ENCODE measurements at places on chromosomes 11 and 22. TPM values are rescaled to one million over a fixed set of nuclear protein-coding genes. Genes with fewer than 3 reads are reported as not detected.

A4GALT gene
- 16.4 TPM for total RNA-seq

NLRP14 gene
- not detected for total RNA-seq

TMPRSS13 gene
- total RNA-seq, result 10.4 TPM

HTATIP2 gene
- 130 TPM for total RNA-seq

ELFN2 gene
- total RNA-seq, result not detected

OR5A1 gene
- total RNA-seq, result not detected

OR4X2 gene
- total RNA-seq, result not detected

GRIA4 gene
- total RNA-seq, result not detected

NXPE2 gene
- not detected for total RNA-seq

DNA sequence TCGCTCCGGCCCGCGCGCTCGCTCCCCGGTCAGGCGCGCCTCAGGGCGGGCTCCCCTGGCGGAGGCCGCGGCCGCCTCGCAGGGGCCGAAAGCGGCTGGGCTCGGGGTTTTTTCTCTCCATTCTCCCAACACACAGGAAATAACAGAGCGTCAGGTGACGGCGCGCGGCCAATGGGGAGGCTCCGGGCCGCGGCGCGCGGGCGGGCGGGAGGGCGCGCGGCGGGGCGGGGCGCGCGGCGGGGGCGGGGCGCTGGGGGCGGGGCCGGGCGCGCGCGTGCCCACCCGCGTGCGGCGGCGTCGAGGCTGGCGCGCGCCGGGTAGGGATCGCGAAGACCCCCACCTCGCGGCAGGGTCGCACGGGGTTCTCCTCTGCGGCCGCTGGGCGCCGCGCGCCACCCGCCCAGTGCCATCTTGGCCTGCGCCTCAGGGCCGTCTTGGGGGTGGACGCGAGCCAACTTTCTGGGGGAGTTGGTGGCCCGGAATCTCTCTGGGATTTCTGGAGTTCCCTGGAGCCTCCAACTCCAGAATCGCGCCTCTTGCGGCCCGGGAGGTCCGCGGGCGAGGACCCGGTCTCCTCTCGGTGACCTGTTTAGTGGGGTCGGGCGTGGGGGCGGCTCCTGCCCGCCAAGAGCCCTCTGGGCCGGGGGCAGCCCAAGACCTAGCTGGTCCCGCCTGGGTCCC, at the start of gene TCF20:
TCF20 (minus strand) TSS at position 144 of the 681 bp plus-strand sequence. CDS start 55,348 bp downstream, outside the sequence.
- no peaks in the 10 kb centered on the region for H3K36me3 ChIP-seq
- H3K27ac ChIP-seq, result peak within 1 kb of the TSS; percentile 83
- peak; percentile 76 for DNase-seq
- H3K4me3 ChIP-seq, result peak within 1 kb of the TSS; percentile 93
- no peaks in the 10 kb centered on the region for H3K27me3 ChIP-seq

GRCh38 chr11:47551086-47551485, 1.8 kb downstream of the CELF1 start:
- peak overlapping the region; percentile 93 for H3K27ac ChIP-seq
- DNase-seq, result no peak
- peaks cover 29% of the 10 kb centered on the region for H3K4me1 ChIP-seq

- no peak overlapping the region for H3K27ac ChIP-seq
- no peaks in the 10 kb centered on the region for H3K4me1 ChIP-seq
- no peak overlapping the region for H3K4me3 ChIP-seq
- DNase-seq, result no peak
Measured at GRCh38 chr11:102573851-102574250, 43.3 kb upstream of the MMP7 start.

DNA sequence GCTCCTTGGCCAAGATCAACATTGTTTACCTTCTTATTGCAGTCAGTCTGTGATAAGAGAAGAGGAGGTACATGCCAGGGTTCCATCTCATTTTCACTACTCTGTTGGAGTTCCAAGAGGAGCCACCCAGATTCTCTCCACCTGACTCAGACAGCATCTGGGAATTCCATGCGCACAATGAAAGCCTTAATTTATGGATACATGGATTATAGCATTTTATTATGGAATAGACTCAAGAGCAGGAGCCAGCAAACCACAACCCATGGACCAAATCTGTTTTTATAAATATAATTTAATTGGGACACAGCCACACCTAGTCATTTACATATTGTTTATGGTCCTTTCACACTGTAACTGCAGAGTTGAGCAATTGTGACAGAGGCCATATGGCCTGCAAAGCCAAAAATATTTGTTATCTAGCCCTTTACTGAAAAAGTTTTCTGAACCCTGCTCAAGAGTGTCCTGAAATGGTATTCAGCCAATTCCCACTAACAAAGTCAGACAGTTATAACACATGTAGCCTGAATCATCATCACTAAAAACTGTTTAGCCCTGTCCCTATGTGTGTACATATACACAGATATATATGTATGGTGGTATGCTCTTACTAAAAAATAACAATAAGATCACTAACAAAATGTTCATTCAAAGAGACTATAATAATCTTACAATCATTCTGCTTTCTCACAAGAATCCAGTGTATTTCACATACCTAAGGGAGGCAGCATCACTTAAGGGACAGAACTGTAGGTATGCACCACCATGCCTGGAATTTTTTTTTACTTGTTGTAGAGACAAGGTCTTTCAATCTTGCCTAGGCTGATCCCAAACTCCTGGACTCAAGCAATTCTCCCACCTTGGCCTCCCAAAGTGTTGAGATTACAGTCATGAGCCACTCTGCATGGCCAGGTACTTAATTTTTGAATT, 104.5 kb upstream of the TEAD1 start:
- H3K36me3 ChIP-seq, result no peaks in the 10 kb centered on the region
- no peak overlapping the region for H3K27ac ChIP-seq
- no peaks in the 10 kb centered on the region for H3K4me1 ChIP-seq
- no peak for DNase-seq

- H3K27ac ChIP-seq, result no peak overlapping the region
- H3K4me1 ChIP-seq, result no peaks in the 10 kb centered on the region
- no peak for DNase-seq
- H3K27me3 ChIP-seq, result no peaks in the 10 kb centered on the region
- H3K36me3 ChIP-seq, result no peaks in the 10 kb centered on the region
Measured at GRCh38 chr11:18222814-18223421, 13.7 kb downstream of the SAA4 start.

DNA sequence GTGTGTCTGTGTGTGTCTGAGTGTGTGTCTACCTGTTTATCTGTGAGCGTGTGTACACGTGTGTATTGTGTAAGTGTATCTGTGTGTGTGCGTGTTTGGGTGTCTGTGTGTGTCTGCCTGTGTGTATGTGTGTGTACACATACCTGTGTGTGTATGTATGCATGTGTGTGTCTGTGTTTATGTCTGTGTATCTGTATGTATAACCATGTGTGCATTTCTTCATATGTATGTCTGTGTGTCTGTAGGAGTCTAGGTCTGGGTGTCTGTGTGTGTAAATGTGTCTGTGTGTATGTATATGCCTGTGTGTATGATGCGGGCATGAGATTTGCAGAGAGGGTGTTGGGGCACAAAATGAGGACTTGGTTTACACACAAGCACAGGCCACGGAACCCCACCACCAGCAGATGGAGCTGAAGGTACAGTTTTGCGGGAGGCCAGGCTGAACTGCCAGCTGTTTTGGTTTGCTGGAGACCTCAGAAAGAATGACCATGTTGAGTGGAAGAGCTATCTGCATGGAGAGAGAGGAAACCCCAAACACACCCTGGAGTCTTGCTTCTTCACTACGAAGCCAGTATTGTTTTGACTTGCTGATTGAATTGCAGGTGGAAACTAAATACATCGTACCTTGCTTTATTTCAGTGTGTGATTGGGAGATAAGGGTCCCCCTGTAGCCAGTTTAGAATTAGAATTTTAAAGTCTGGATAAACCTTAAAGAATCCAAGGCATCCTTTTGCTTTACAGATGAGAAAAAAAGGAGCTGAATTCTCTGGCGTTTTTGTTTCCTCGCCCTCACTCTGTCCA, 497.2 kb downstream of the NTM start:
- no peaks in the 10 kb centered on the region for H3K27me3 ChIP-seq
- peak; percentile 81 for DNase-seq
- no peaks in the 10 kb centered on the region for H3K4me1 ChIP-seq
- H3K27ac ChIP-seq, result no peak overlapping the region
- no peak overlapping the region for H3K4me3 ChIP-seq

GRCh38 chr22:49950396-49950994, 10.1 kb upstream of the PIM3 start:
- no peaks in the 10 kb centered on the region for H3K36me3 ChIP-seq
- DNase-seq, result no peak
- peak overlapping the region; percentile 99 for H3K27ac ChIP-seq
- H3K4me1 ChIP-seq, result peaks cover 76% of the 10 kb centered on the region
- H3K27me3 ChIP-seq, result no peaks in the 10 kb centered on the region
- no peak overlapping the region for H3K4me3 ChIP-seq

- no peaks in the 10 kb centered on the region for H3K36me3 ChIP-seq
- no peak for DNase-seq
- no peaks in the 10 kb centered on the region for H3K27me3 ChIP-seq
- H3K4me1 ChIP-seq, result peaks cover 31% of the 10 kb centered on the region
Measured at GRCh38 chr22:30079952-30080533, at the start of gene HORMAD2. HORMAD2 (plus strand) TSS chr22:30080464; CDS start chr22:30093953, 13,489 bp downstream.

DNA sequence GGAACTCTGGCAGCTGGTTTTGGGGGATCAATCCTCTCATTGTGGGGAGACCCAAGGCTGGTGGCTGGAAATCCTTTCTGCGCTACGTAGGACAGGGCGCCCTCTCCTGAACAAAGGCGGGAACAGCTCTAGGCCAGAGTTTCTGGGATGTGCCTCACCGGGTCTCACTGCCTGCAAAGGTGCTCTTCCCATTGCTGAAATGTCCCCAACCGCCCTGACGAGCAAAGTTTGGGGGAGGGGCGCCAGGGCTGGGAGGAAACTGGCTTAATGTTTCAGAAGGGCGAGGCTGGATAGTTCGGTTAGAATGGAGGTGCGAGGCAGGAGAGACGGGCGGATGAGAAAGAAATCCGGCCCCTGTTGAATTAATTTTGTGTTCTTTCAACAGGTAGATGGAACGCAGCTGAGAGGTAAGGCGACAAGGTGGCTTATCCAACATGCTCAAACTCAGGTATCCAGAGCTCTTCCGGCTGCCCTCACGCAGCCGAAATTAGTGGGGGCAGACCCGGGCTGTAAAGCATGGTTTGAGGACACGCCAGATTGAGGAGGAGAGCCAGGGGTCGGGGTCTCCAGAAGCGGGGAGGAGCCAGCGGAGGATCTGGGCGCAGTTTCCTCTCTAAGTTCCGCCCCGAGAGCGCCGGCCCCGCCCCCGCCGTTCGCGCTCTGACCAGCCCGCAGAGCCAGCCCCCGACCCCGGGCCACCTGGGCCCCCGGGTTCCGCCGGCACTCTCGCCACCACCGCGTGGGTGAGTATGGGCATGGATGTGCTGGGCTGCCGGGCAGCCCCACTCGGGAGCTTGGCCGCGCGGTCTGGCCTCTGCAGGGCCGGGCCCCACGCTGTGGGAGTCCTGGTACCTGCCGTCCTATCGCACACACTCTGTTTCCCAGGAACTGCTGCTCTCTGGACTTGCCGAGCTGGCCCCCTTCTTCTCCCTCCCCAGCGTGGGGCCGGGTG, at the start of gene PGAP2:
PGAP2 (plus strand) TSS at position 652 of the 952 bp plus-strand sequence. CDS start 2,700 bp downstream, outside the sequence.
- peak; percentile 68 for DNase-seq
- H3K4me1 ChIP-seq, result peaks cover 20% of the 10 kb centered on the region
- no peaks in the 10 kb centered on the region for H3K27me3 ChIP-seq
- peak within 1 kb of the TSS; percentile 53 for H3K27ac ChIP-seq

- no peak overlapping the region for H3K27ac ChIP-seq
- DNase-seq, result no peak
- no peaks in the 10 kb centered on the region for H3K27me3 ChIP-seq
- H3K36me3 ChIP-seq, result no peaks in the 10 kb centered on the region
- H3K4me1 ChIP-seq, result peaks cover 4% of the 10 kb centered on the region
- no peak overlapping the region for H3K4me3 ChIP-seq
Measured at GRCh38 chr22:37303821-37304274, 21.5 kb downstream of the CYTH4 start.

GRCh38 chr11:77592727-77593126, 3.0 kb downstream of the AQP11 start:
- H3K36me3 ChIP-seq, result no peaks in the 10 kb centered on the region
- no peaks in the 10 kb centered on the region for H3K4me1 ChIP-seq
- H3K27ac ChIP-seq, result no peak overlapping the region
- DNase-seq, result no peak

DNA sequence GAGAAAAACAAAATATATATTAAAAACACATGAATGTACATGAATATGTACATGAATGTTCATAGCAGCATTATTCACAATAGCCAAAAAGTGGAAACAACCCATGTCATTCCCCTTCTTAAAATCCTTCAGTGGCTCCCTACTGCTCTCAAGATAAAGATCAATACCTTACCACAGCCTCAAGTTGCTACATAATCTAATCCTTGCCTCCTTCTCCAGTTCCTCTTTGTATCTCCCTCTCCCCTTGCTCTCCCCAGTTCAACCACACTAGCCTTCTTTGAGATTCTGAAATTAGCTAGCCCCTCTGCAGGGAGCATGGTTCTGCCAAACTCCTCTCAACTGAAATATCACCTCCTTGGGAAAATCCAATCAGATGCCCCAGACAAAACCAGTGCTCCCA, 28.1 kb downstream of the MTMR2 start:
- no peaks in the 10 kb centered on the region for H3K36me3 ChIP-seq
- H3K4me1 ChIP-seq, result no peaks in the 10 kb centered on the region
- no peak overlapping the region for H3K27ac ChIP-seq
- no peaks in the 10 kb centered on the region for H3K27me3 ChIP-seq

DNA sequence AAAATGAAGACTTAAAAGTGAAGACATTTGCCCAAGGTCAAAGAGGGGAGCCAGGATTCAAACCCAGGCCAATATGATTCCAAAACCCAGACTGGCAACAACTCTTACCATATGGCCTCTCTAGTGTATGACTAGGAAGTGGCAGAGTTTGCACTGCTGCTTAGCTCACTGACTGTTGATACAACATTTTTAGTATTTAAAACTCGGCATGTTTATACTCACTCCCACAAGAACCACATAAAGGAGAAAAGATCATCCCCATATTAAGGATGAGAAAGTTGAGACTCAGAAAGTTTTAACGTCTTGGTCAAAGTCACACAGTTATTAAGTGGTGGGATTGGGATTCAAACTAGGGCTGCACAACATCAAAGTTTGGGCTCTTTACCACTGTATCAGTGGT, 81.7 kb downstream of the CCDC34 start:
- H3K27me3 ChIP-seq, result no peaks in the 10 kb centered on the region
- no peak for DNase-seq
- H3K4me1 ChIP-seq, result peaks cover 14% of the 10 kb centered on the region
- no peak overlapping the region for H3K27ac ChIP-seq
- no peak overlapping the region for H3K4me3 ChIP-seq
- no peaks in the 10 kb centered on the region for H3K36me3 ChIP-seq

GRCh38 chr11:57638005-57638781, 11.5 kb downstream of the YPEL4 start:
- peak overlapping the region; percentile 71 for H3K27ac ChIP-seq
- H3K27me3 ChIP-seq, result no peaks in the 10 kb centered on the region
- H3K36me3 ChIP-seq, result no peaks in the 10 kb centered on the region
- H3K4me1 ChIP-seq, result peaks cover 50% of the 10 kb centered on the region

- no peak overlapping the region for H3K27ac ChIP-seq
- peak; percentile 47 for DNase-seq
- H3K27me3 ChIP-seq, result no peaks in the 10 kb centered on the region
- no peaks in the 10 kb centered on the region for H3K36me3 ChIP-seq
- H3K4me1 ChIP-seq, result no peaks in the 10 kb centered on the region
Measured at GRCh38 chr11:59158206-59159068, 13.5 kb upstream of the DTX4 start.

Measured in thyroid gland (tissue), 4 donors.